ENCODE measurements at places on chromosomes 6 and 20.

GRCh38 chr6:43742931-43743632 lies 26.9 kb upstream of the VEGFA start:
- no peak for DNase-seq

DNA sequence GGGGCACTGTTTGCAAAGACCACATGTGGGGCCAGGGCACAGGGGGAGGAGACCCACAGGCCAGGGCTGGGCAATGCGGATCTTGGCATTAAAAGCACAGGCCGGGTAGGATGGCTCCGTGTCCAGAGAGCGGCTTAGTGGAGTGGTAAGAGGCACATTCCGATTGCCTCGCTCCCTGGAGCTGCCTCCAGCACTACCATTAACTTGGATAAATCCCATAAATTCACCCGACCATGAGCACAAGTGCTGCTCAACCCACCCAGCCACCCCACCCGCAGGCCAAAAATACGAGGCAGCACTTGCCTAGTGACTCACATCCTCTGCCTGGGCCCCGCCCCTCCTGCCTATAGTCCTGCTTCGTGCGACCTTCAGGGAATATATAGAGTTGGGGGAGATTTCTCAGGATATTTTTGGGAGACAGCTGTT lies 67.5 kb upstream of the QKI start:
- DNase-seq = no peak

- no peak for DNase-seq
These were observed 11.7 kb upstream of the NT5DC1 start for GRCh38 chr6:116088946-116089345.

DNA sequence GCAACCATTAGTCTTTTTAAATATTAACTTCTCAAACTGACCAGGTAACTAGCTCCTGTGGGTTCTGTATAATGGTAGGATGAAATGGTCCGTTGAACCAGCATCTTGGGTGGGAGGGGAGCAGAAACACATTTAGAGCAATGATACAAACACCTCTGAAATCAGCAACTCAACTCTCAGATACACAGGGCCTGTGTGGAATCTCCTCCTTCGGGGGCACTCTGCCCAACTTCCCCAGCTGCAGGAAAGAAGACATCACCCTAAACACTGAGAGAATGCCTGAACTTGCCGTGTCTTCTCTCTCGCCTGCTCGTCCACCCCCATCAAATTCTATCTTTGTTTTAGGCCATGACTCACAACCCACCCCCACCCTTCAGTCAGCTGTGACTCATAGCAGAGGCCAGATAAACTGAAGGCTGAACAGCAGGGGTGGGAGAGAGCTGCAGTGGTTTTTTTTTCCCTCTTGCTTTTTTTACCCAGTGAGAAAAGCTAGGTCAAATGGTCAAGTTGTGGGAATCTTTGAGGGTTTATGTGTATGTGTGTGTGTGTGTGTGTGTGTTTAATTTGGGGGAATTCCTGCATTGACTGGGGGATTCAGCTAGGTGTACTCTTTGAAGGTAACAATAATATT lies 593.4 kb upstream of the JAG1 start:
- no peak for DNase-seq

DNA sequence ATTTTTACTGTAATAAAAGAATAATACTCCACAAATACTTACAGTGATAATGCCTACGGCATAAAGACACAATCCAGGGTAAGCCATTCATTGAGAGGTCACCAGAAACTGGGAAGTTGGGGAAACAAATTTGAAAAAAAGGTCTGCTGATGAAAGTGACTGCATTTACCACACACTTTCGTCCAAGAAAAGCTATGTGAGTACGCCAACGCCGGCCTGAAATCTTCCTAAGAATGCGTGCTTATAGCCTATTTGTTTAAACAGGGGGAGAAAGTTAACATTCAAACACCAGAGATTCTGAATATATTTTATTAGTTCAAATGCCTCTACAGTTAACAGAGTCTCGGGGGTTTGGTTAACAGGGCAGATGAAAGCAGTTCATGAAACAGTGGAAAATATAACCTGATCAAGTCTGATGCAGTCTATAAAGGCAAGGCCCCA lies 657 bp upstream of the LTV1 start:
- DNase-seq = no peak

DNA sequence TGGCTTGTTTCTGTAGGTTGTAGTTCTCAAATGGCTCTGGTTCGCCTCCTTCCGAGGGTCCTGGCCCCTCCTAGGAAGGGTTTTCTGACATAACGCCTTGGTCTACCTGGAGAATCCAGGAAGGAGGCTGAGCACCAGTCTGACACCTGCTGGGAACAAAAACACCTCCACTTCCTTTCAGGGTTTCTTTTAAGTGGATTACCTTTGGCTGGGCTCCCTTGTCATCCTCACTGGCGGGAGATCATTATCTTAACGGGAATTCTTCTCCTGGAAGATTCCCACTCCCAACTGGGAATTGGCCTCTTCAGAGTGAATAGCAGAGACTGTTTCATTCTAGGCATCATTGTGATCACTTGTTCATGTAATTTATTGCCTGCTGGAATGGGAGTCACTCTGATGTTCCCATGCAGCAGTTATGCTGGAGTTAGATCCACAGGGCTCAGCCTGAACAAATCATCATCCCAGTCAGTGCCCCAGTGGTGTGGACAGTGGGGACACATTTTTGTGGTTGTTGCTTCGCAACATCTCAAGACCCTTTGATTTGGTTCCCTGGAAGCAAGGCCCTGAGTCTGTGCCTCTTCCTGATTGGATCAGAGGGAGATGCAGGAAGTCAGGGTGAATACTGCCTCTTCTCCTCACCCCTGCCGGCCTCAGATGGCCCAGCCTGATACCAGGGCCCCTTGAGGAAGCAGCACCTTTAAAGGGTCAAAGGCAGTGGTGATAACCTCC lies 49.1 kb downstream of the LYRM2 start:
- no peak for DNase-seq

DNA sequence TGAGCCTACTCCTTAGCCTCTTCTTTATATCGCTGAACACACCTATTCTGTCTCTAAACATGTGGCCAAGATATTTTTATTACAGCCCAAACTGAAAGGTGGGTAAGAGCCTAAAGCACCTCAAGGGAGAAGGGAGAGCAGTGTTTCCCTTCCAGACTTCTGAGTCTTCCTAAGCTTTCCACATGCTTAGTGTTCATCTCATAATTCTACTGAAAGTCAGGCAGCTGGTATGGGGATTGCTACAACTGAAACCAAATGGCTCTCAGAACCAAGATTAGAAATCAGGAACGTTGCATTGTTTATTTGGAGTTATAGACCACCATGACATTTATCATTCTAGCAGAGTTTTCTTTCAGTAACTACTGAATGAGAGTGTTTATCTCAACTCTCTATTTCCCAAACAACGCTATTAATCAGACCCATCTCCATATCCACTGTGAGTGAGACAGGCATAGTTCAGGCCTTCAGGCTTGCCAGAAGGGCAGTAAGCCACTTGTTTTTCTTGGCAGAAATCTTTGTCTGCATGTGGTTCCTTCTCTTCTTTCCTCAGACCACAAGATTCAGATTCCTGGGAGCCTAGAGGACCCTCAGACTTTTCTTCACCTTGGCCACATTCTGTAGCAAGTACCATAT lies 22.8 kb downstream of the VGLL2 start:
- DNase-seq = no peak

- DNase-seq = no peak
These were observed 69.5 kb upstream of the SULF2 start for GRCh38 chr20:47854687-47855212.

GRCh38 chr6:149452037-149452939 lies 32.5 kb downstream of the ZC3H12D start:
- no peak for DNase-seq

DNA sequence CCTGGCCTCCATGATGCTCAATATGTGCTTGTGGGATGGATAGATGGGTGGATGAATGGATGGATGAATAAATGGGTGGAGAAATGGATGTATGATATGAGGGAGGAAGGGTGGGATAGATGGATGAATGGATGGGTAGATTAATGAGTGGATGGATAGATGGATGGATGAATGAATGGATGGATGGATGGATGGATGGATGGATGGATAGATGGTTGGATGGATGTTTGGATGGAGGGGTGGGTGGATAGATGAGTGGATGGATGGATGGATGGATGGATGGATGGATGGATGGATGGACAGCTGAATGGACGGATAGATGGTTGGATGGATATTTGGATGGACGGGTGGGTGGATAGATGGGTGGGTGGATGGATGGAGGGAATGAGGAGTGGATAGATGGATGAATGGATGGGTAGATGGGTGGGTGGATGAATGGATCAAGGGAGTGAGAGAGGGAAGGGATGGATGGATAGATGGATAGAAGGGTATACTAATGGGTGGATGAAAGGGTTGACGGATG lies 139.4 kb downstream of the CEBPB start:
- DNase-seq = no peak

Data from activated T-cell treated with anti-CD3 and anti-CD28 coated beads for 48 hours (primary cell).